Right atrium auricular region (tissue), 2 donors: ENCODE measurements at places on chromosomes 4 and X.

DNA sequence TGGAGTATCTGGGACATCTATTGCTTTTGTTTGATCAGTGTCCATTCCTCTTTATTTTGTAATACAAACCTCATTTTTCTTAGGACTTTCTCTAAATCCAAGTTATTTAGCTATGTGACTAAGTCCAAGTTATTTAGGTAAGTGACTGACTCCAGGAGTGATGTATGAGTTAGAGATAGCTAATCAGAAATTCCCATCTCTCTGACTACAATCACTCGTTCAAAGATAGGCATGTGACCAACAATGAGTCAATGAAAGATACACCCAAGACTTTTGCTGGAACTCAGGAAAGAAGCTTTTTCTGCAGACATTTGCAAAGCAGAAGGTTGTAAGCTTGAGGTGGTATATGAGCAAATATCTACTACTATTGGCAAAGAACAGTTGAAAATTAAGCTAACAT lies 72.5 kb upstream of the KCNIP4 start:
- DNase-seq = no peak

GRCh38 chr4:151901631-151902030 lies 140.8 kb upstream of the GATB start:
- DNase-seq = no peak

DNA sequence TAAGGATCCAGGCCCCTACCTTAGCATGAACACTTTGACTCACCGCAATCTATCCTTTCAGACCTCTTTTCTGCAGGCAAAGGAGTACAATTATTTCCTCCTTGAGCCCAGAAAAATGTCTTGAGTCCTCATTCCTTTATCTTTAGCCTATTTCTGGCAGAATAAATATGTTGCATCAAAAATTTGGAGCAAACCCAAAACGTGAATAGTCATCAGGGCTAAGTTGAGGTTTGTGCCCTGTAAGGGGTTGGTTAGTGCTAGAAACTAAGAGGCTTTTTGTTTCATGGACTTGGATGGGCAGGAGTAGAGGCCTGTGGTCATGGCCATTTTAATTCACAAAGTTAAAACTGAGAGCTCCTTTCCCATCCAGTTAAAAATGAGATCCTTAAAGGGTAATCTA lies 460.3 kb downstream of the GBA3 start:
- no peak for DNase-seq

- DNase-seq = no peak
Observed at GRCh38 chrX:135531813-135532212, 11.4 kb downstream of the INTS6L start.
